Stimulated activated CD4-positive, alpha-beta T cell treated with anti-CD3 and anti-CD28 coated beads, Interleukin-1b, Interleukin-23, amount 100 ng/mL, for 24 hours (primary cell): ENCODE measurements at places on chromosomes 5 and 9.

- DNase-seq = no peak
Observed at GRCh38 chr5:139982157-139982974, 60.7 kb downstream of the NRG2 start.

DNA sequence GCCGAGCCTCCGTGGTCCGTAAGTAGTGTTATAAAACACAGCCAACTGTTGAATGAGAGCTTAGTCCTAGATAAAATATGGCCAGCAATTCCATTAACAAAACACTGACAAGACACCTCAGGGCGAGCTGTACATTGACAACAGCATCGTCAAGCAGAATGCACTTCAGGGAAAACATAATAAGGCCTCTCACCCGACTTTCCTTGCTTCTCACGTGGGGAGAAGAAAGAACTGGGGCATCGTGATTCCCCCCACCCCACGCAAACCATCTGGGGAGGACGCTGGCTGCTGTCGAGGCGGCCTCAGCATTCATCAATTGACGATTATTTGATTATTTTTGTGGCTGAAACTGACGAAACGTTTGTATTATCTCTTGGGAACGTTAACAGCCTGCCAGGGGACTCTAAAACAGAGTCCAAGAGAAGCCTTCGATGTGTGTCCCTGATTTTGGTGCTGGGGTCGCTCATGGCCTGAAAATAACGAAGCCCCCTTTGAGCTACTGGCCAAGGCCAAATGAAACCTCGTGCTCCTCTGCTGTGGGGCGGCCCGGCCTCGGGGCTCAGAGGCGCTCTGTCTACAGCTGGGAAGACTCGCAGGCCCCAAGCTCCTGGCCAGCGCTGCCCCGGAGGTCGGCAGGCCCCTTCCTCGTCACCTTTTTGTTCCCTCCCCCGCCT, 464 bp downstream of the GDF9 start:
- no peak for DNase-seq

DNA sequence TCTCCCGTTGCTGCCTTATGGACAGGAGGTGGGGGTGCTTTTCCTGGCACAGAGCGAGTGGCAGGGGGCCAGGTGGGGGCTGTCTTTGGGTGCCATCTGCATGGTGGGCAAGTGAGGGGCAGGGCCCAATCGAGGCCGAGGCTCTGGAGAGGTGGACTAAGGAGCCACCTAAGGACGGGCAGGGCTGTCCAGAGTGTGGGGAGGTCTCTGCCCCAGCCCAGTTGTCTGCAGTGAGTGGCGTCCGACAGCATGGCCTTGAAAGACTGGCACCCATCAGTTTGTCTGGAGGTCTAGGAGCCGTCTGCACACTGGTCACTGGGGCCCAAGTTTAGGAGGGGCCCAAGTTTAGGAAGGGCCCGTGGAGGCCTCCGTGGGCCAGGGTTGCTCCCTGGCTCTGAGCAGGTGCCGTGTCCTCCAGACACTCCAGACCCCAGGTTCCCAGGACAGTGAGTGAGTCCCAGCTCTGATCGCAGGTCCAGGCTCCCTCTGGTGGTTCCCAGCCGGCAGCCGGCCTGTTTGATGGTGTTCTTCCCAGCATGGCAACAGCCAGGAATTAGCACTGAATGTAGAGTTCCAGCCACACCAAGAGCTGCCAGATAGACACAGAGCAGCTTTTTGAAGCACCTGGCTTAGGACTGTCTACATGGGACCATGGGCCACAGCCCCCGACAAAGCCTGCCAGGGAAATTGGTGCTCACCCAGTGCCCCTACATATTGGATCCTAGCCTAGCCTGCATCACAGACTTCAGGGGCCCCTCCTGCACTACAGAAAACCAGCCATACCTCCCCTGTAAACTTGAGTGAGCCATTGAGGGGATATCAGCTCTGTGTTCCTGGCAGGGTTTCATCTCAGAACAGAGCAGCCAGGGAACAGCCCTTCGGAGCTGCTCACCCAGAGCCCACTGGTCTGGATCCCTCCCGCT, 120.9 kb downstream of the WNK2 start:
- no peak for DNase-seq

DNA sequence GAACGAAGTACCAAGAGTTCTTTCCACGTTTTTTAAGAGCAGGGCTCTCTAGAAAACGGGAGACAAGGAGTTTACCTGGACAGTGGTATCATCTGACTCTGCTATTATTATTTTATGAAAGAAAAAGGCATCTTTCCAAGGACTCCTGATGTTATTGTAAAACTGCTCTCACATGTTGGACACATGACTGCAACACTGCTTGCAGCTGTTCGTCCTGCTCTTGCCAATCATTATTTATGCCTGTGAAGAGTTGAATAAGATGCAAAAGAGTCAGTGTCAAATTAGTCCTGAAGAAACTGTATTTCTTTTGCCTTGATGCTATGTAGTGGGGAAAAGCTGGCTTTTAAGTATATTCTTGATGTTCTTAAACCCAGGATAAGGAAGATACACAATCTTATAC, 284.5 kb upstream of the PTGER4 start:
- DNase-seq = no peak

DNA sequence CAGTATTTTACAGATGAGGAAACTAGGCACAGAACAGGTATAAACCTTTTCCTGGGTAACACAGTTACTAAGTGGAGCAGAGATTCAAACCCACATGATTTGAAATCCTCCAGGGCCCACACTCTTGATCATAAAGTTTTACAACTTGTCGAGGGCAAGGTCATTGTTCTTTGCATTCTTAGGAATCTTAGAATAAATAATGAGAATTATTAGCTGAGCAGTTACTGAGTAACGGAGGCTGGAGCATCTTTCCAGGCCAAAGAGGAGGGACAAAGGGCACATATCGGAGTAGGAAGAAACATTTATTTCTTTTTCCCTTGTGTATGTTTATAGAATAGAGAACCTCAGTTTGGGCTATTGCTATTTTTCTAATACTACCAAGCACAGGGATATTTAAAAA, 27.1 kb upstream of the F2R start:
- DNase-seq = no peak

GRCh38 chr5:135448791-135449507, 1.8 kb upstream of the DCANP1 start:
- no peak for DNase-seq

- peak; percentile 73 for DNase-seq
Observed at GRCh38 chr9:70419556-70420440, 5.3 kb upstream of the KLF9 start.

DNA sequence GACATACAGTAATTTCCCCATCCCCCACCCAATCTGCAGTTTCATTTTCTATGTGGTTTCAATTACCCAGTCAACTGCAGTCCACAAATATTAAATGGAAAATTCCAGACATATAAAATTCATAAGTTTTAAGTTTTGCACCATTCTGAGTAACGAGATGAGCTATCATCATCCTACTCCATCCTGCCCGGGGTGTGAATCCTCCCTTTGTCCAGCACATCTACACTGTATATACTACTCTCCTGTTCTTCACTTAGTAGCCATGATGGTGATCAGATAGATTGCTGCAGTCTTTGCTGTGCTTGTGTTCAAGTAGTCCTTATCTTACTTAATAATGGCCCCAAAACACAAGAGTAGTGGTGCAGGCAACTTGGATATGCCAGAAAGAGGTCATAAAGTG, 11.3 kb downstream of the OXCT1 start:
- no peak for DNase-seq

DNA sequence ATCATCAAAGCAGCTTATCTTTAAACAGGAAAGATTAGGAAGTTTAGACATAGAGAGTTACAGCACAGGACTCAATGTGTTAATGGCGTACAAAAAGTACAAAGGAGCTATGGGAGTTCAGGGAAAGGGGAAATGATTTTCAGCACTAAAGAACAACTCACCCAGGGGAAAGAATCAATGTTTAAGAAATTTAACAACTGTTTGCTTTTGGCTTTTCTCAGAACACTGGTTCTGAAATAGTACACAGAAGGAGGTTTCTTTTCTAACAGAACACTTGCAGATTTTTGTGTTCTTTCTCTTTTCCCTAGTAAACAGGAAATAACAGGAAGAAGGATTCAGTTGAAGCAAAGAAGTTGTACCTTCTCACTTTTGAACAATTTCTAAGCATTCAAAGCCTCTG, 71.3 kb upstream of the GHR start:
- DNase-seq = no peak

GRCh38 chr5:125142458-125142857, 396.0 kb upstream of the ZNF608 start:
- no peak for DNase-seq
